ENCODE measurements at places on chromosomes 2 and 18. TPM values are rescaled to one million over a fixed set of nuclear protein-coding genes. Genes with fewer than 3 reads are reported as not detected.

COX7A2L gene
- total RNA-seq = 147 TPM

PAPOLG gene
- total RNA-seq = 14.3 TPM

DNA sequence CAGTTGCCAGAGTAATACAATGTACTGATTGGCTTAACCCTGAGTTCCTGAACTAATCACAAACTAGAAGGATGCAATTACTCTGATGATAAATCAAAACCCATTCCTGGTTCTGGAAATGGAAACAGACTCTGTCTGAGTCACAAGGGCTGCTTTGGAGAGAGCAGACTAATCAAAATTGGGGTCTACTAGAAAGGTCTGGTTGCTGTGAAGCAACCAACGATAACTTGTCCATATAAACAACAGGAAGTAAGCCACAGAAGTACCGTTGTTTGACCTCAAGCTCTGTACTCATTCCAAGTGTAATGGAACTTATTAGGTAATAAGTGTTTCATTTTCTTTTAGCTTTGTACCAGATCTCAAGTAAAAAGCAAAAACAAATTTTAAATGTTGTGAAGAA is 49.7 kb downstream of the RASGRP3 start:
- DNase-seq = no peak

GRCh38 chr2:173922760-173923159 is 42.4 kb downstream of the SP3 start:
- DNase-seq = no peak

DNA sequence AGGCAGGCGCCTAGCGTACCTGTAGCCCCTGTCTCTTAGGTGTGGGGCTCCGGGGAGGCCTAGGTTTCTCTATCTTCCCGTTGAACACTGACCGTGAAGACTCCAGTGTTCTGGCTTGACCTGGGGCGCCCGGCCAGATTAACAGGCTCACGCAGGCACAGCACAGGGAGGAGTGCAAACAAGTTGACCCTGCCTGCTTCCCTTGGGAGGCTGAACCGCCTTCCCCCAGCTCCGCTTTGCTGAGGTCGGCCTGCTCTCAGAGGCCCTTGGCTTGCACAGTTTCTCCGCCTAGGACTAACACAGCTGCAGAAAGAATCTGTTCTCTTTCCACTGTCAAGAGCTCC is 567 bp downstream of the PCYOX1 start:
- DNase-seq = no peak
